ENCODE measurements at places on chromosomes 1 and 21.
A peak's percentile ranks its signal among the peaks of the same experiment; 100 is the strongest.

- DNase-seq: no peak
These were observed 26.5 kb upstream of the KHDRBS1 start for GRCh38 chr1:31987135-31987619.

DNA sequence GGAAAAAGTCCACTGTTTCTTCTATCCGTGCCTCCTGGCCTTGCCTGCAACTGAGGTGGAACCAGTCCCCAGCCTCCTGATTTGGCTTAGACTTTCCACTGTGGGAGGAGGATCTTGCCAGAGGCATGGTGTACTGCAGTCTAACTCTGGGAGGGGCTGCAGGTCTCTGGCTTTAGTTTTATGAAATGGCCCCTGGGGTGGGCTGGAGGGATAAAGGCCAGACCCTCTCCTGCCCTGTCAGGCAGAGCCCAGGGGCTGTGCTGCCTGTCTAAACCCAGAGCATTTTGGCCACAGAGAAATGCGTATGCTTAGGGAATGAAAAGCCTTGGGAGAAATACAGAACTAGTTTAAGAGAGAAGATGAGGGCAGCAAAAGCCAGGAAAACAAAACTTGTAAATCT, 73.0 kb downstream of the ABCA4 start:
- DNase-seq: no peak

- no peak for DNase-seq
These were observed 52.0 kb upstream of the STUM start for GRCh38 chr1:226496453-226497015.

- DNase-seq: no peak
These were observed 466.4 kb downstream of the NPHP4 start for GRCh38 chr1:5525597-5526384.

GRCh38 chr1:37471345-37472231, 2.8 kb upstream of the ZC3H12A start:
- peak; percentile 94 for DNase-seq

DNA sequence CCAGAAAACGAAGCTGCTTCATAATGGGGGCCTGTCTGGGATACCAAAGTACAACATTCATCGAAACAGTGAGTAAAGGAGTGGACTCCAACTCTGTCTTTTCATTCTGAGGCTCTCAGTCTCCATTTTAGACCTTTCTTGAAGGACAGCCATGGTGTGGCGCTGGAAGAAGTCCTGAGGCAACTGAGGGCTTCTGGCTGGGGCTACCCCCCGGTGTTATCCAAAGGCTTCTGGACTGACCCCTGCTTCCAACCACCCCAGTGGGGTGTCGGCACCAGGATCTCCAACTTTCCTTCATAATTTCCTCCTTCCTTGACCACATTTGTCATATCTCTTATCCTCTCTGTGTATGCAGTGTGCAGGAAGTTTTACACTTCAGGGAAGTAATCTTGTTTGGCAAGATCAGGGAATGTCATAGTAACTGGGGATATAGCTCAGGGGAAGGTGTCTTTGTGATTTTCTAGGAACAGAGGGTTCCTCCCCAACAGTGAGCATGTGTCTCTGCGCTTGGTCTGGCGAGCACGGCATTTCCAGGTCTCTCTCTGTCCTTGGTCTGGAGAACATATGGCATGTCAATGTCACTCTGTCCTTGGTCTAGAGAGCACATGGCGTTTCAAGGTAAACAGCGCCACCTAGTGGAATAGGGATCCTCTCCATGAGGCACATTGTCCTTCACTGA, 19.4 kb upstream of the BSDC1 start:
- DNase-seq: peak; percentile 40

- DNase-seq: peak; percentile 20
These were observed 466 bp downstream of the PEX10 start for GRCh38 chr1:2411801-2412394.

DNA sequence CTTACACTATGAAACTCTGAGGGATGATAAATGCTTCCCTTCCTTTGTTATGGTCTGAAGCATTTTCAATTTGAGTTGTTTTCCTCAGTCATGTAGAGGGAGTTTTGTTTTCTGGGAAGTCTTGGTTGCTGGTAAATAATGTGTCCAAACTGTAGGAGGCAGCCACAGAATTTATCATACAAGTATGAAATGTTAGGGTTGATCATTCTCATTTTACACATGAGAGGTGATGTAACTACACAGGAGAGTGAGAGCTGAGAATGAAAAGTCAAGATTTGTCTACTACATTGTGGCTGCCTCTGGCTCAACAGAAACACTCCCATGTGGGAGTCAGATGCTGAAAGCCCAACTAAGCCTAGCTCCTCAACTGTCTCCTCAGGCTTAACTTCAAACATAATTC, 182.5 kb upstream of the SGIP1 start:
- no peak for DNase-seq

DNA sequence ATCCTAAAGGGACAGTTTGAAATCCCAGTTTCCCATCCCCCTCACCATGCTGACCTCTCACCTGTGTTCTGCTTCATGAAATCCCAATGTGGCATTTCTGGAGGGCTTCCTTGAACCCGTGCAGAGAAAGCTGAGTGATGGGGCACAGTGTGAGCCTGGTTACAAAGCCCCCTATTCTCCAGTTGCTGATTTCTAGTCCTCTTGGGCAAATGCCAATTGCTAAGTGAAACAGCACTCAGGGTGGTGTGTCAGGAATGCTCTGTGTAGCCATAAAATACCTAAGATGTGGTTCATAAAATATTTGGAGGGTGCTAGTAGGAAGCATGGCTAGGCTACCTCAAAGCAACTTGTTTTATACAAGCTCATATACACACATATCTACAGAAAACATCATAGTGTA, 32.0 kb downstream of the SUSD4 start:
- DNase-seq: no peak
